ENCODE measurements at places on chromosomes 6 and 20.

DNA sequence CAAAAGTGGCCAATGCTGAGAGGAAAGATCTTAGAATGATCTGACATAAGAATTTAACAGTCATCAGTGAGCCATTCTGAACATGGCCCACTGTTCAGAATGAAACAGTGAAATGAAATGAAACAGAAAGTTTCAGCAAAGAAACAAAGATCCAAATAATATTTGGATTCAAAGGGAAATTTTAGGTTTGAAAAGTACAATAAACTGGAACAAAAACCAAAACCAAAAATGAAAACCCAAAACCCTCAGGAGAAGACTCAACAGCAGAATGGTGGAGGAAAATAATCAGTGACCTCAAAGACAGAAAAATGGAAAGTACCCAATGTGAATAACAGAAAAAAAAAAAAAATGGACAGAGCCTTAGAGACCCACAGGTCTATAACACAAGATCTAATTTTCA lies 66.1 kb upstream of the EMILIN3 start:
- no peak for DNase-seq

- DNase-seq, result no peak
These were observed 127.7 kb upstream of the CST7 start for GRCh38 chr20:24821391-24821790.

DNA sequence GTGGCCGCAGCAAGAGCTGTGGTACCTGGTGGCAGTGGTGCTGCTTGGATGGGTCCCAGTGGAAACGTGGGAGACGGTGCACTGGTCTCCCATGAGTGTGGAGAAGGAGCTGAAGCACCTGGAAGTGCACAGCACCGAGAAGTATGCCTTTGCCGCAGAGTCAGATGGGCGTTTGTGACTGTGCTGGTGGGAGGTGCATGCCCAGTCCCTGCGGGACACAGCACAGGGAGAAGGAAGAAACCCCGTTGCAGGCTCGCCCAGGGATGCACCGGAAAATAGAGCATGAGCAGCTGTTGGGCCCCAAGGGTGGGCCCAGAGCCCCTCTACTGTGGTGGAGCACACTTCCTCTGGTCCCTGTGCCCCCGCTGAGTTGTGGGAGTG lies 19.3 kb upstream of the RGS17 start:
- DNase-seq, result no peak

DNA sequence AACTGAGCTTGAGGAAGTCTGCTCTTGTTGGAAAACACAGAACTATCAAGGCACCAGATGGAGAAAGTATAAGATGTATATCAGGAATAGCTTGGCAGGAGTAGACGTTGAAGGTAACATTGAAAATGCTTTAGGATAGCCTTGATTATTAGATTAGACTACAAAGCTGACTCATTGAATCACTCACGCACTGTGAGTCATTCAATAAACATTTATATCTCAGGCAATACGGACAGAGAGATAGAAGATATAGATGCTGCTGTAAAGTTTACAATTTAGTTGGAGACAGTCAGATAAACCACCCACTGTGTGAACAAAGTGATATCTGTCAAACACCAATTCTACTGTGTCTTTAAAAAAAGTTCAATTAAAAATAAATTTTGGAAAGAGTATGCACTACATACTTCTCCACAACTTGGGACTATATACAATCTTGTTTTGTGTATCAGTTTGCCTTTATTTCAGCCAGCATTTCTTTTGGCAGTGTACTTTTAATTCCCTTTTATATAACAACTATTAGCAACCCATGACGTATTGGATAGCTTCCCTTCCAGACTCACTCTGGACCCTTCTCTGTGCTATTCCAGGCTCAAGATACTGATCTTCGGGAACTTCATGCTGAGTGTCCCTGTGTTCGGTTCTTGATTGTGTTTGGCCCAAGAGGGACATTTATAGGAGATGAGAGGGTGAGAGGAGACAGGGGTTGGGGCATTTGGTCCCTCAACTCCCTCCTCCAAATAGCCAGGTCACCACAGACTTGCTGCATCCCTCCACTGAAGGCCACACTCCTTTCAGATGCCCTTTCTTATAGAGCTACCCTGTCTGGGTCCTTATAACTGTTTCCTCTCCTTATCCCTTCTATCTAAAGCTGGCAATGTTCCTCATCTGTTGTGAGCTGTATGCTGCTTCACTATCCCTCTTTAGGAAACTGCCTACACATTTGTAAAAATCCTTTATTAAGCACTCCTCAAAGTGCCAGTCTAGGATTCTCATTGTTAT lies 176.6 kb upstream of the PTPRK start:
- no peak for DNase-seq

DNA sequence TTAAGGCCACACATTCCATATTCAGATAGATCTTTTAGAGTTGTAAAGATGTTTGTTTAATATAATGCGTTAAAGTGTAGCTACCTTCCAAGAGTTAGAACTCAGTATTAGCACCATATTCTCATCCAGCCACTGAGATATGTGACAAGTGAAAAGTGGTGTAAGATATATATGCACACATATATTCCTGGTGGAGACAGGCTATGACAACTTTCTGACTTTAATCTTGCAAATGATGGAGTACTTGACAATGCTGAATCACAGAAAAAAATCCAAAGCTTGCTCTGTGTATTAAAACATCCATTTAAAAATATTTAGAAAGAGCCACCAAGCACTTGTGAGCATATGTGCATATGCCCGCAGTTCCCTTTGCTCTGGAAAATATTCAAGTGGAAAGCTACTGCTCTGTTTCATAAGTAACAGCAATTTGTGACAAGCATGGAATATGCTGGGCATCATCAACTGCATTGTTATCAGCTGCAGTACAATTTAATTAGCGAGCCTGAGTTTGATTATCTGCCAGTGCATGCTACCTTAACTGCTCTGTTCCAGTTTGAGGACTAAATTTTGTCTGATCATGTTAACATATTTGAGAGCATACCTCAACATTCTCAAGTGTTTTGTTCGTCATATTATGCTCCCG lies 64.8 kb downstream of the VIP start:
- DNase-seq, result no peak

DNA sequence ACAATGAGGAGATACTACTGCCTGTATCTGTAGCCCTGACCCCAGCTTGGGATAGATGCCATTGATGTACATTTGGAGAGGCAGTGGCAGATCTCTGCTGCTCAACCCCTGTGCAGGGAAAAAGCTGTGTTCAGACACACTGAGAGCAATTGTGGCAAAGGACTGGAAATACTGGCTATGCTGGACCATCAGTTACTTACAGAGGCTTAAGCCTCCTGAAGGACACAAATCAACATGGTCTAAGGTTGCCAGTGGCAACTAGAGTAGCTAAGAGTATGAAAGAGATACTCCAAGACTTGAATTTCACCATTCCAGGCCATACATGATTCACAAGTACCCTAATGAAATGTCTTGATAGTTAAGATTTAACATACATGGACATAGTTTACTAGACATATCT lies 32.4 kb upstream of the ENPP4 start:
- DNase-seq, result no peak

DNA sequence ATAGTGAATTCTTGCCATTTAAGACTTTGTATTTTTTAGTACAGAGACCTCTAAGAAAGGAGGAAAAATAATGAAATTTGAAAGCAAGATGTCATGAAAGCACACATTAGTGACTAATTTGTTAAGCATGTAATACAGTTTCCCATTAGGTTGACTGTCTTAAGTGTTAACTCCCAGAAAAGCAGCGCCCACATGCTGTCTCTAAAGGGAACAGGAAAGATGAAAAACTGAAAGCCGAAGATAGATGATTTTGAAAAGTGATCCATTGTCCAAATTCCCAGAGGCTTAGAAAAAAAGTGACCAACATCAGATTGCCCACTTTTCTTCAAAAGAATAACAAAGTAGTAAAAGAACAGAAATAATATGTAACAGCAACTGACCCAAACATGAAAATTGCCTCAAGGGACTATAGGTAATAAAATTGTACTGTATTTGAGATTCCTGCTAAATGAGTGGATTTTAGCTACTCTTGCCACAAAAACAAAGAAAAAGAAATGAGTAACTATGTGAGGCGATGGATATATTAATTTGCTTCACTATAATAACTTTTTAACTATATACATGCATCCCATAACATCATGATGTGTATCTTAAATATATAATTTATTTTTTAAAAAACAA lies 83.2 kb upstream of the OGFRL1 start:
- no peak for DNase-seq

DNA sequence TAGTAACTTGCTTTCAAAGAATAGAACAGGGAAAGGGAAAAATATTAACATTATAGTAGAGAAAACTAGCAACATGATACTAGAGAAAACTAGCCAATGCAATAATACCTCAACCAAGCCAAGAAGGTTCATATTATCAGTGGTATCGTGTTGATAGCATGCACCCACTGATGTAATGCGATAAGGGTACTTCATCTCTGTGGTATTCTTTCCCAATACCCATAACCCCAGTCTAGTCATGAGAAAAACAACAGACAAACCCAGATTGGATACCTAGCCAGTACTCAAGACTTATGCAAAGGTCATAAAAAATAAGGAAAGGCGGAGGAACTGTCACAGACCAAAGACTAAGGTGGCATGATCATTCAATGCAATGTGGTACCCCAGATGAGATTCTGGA lies 21.0 kb downstream of the BLOC1S5 start:
- no peak for DNase-seq

GRCh38 chr6:31462964-31463870 lies 34.7 kb upstream of the MICB start:
- peak; percentile 88 for DNase-seq

- peak; percentile 15 for DNase-seq
These were observed 45.2 kb downstream of the THEMIS start for GRCh38 chr6:127855542-127856159.

DNA sequence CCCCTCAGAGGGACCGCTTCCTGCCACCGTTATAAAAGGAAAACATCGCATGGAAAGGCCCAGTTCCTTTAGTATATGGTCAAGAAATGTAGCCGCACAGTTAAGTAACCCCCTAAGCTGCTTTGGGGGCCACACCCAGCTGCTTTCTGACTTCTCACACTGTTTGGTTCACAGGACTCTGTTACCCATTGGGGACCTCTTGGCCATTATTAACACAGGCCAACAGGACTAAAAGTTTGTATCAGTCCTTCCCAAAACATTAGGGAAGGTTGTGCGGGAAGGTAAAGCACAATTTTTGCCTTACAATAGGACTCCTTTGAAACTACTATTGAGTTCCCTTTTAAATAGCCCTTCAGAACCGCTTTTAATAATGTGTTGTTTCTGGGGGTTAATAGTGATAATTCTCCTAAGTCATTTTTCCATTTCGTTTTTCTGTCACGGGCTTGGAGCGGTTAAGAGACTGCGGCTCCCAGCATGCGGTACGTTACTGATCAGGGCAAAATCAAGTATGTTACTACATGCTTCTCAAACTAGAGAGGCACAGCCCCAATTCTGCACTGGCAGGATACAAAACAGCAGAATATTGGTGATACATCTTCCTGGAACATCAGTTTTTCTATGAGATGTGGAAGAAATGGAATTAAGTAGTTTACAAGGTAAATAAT lies 668 bp upstream of the RPP40 start:
- no peak for DNase-seq

DNA sequence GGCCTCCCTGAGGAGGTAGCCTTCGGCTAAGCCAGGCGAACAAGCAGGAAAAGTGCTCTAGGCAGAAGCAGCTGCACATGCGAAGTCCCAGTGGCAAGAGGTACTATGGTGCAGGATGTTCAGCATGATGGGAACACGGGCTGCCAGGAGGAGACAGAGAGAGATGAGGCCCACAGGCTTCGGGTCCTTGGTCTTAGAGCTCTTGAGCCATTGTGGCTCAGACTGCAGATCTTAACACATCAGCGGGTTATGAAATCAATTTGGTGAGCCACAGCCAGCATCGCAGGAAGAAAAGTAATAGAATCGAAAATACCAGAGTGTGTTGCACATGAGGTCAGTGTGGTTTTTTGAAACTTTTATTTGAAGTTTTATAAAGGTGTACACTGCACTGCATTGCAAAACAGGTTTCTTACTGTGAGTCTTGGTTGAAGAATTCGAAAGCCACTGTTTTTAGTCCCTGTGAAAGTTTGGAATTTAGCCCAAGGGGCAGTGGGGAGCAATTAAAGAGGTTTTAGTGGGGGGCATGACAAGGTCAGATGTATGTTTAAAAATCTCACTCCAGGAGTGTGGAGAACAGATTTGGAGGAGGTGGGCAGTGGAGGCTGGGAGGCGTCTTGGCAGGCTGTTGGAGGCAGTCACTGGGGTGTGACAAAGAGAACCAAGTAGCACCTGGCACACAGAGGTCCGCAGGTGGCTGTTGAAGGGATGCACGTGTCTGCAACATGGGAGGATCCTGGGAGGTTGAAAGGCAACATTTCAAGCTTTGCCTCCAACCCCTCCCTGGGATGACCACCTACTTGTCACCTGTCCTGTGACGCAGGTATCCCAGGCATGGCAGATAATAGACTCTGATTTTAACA lies 69.3 kb downstream of the EYA2 start:
- DNase-seq, result peak; percentile 5

DNA sequence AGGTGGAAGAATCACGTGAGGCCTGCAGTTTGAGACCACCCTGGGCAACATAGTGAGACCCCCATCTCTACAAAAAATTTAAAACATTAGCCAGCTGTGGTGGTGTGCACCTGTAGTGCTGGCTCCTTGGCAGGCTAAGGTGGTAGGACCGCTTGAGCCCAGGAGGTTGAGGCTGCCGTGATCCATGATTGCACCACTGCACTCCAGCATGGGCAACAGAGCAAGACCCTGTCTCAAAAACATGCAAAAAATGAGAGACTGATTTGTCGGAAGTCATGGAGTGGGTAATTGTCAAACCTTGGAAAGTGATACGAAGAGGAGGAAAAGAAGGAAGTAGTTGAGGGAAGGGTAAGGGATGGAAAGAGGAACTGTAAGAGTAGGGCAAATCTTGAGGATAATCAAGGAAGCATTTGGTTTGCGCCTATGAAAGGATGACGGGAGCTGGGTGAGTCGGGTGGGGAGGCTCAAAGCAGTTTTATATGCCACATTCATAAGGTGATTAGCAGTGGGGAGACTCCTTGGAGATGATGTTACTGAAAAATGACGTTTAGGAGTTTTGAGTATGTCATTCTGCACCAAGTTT lies 14.5 kb downstream of the L3MBTL3 start:
- no peak for DNase-seq

DNA sequence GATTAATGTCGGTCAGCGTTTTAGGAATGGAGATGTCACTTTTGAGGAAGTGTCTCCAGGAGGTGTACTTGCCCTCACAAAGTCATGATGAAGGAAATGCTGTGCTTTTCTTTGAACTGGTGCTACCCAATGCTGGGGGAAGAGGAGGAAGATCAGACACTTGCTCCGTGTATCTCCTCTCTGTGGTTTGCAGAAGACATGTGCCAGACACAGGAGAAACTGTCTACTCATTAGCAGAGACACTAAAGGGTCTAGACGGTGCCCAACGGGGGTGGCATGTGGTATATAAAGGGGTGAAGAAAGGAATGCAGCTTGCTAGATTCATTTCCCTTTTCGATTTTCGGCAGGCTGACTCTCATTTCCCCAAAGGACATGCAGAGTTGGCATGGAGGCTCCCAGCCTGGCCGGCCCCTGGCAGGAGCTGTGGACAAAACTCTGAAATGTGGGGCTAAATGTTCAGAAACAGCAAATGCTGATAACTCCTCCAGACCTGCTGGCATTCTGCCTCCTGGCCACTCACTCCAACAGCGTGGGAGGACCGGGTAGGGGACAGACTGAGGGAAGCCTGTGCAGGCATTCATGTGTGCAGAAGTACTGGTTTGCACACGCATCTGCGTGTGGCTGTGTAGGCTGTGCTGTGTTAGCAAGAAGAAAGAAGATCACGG lies 59.6 kb upstream of the QKI start:
- peak; percentile 26 for DNase-seq

GRCh38 chr6:160437775-160438174 lies 89.6 kb downstream of the SLC22A3 start:
- no peak for DNase-seq

- DNase-seq, result no peak
These were observed 62.8 kb upstream of the KCNQ5 start for GRCh38 chr6:72559067-72559466.
